Brain (organoid and tissue), 16 donors: ENCODE measurements at places on chromosomes 2 and 18.

DNA sequence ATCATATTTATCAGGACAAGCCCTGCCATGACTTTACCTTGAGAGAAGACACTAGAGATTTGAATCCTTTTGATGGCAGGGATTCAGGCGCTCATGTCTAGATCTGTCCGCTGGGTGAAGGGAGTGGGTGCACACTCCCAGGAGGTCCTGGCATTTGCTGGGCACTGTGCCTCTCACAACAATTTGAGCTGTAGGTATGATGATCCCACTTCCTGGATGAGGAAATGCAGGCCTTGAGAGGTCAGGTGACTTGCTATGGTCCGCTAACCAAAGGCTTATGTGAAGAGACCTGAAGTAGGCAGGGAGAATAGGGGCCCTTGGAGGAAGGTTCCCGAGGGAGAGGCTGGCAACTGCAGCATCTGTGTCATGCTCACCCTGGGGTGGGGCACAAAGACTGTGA is 206.1 kb downstream of the HAUS1 start:
- DNase-seq: no peak

DNA sequence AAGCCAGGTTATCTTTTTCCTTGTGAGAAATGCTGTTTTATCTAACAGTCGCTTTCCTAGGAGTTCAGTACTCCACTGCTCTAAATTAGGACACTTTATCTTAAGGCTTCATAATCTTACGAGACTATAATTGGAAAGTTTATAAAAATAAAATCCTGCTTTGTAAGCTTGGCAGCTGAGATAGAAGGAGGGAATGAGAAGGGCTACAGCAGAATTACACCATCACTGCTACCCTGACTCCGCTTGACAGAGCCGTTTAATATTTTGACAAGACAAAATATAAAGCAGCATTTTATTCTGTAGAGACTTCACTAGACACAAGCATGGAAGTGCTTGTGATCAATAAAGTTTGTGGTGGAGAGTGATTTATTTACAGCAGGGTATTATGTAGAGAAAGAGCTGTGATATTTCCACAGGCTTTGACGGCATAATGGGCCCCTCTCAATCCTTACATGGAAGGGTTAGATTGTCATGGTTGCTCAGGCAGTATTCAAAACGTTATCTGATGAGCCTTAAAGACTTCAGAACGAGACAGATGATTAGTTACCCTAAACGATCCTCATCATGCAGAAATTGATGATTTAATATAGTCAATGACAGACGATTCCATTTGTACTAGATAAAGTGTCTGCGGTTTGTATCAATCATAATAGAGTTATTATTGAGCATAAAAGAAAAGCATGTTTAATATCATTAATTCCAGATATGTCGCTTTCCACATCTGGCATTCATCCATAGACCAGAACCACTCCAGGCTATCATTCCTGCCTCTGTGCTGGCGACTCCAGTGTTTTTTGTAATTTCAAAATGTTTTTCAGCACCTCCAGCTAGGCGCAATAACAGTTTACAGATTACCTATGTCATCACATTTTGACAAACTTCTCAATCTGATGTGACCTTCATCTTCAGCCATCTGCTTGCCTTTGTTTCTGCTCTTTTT is 242.2 kb downstream of the FIGN start:
- DNase-seq: no peak

DNA sequence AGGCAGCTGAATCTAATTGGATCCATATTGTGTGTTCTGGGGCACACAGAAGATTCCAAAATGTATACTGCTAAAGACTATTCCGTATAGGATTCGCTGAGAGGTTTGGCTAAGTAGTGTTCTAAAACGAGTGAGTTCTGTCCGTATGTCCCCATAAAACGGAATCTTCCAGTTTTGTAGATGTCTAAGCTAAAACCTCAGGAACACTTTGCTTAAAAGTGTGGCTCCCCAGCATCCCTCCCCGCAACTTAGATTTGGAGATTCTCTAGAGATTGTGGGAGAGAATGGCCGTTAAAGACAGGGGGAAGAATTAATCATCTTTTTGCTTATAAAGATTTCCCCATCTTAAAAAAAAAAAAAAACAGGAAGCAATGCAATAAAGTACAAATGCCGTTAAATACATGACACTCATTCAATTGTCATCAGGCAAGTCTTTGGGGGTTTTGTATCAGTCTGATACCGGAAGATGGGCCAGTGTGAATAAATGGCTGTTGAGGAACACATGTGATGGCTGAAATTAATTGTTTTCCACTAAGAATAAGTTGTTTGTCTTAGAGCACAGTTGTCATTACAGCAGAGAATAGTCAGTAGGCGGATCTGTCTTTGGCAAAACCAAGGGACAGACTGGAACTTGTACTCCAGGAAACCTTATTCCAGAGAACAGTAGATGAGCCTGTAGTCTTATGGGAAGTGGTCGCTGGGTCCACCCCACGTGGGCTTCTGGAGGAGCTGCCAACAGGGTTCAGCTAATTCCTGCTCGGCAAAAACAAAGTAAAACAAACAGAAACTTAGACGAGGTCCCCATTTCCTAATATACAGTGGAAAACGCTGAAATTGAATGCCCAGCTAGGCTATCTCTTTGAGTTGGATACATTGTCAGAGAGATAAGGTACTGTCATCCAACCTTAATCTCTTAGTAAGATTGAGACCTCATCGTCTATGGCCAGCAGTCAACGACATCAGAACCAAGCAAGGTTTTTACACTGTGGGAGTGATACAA is 1.7 kb downstream of the EMILIN2 start:
- no peak for DNase-seq

DNA sequence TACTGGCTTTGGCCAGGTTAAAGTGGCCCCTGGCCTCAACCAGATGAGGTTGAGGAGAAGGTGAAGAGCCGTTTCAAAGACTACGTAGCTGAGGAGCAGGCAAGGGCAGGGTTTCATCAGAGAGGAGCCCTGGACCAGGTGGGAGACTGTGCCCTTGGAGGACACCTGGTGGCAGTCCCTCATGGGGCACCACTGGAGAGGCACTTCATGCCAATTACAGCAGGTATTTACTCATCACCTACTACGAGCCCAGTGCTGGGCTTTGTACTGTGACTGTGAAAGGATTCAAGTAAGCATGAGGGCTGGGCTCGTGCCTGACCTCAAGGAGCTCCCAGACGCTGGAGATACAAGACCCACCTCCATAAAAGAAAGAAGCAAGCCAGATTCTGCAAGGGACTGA is 37.6 kb downstream of the SMAD7 start:
- DNase-seq: no peak

DNA sequence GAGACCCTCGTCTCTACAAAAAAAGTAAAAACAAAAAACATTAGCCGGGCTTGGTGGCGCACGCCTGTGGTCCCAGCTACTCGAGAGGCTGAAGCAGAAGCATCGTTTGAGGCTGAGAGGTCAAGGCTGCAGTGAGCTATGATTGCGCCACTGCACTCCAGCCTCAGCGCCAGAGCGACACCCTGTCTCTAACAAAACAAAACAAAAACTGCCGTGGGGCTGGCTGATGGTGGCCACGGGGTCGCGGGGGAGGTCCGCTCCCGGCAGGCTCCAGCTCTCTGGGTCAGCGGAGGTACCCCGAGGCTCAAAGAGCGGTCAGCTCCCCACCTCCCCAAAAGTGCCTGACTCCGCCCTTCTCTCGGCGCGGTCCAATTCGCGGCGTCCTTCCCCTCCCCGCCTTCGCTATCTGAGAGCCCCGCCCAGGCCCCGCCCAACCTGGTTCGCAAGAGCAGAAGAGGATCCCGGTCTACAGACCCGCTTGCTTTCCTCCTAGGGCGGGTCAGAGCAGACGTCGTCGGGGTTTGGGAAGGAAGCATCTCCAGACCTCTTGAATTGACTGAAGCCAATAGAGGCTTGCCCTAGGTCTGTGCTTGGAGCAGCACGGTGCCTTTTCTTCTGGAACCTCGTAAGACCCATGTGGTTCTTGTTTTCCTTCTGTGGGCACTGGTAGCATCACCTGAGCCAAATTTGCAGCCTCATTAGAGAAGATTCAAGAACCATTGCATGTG is 7.8 kb downstream of the RAX start:
- no peak for DNase-seq

DNA sequence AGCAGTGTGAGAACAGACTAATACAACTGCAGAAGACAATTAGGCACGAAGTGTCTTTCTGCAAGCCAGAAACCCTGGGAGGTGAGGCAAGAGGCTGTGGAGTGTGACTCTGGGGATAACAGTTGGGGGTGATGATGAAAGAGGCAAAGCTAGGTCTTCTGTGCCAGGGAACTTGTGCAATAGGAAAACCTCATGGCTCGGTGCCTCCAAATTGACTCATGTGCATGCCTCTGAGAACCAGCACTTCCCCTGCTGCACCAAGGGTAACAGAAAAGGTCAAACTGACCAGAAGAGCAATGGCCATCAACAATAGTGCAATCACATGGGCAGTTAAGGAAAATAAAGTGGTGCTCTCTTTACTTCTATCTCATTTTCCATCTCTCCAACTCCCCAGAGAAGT is 136.4 kb downstream of the SCG2 start:
- no peak for DNase-seq

DNA sequence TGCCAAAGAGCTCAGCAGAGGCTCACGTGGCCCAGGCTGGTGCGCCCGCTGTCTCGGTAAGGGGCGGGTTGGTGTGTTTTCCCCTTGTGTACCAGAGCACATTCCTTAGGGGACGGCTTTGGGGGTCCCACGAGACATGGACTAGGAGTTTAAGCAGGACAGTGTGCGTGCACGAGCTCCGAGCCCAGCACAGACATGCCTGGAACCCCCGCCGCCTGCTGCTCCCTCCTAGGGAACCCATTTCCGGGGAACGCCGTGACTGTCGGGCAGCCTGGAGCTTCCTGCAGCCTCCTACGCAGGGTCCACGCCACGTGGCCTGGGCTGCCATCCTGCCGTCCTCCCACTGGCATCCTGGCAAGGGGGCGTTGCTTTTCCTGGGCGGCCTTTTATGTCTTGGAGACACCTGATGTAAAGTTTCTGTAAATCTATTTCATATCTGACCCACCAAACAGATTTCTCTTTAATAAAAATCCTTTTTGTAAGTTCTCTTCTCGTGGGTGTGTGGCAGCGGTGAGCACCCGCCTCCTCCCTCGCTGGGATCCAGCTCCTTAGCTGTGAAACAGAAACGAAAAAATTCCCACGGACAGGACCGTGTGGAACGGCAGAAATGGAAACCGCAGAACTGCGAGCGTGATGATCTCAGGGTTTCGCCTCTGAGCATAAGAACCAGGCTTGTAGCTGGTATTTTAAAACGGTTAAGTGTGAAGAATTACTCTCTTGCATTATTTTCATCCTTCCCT is 43.5 kb upstream of the KCNG2 start:
- DNase-seq: no peak

DNA sequence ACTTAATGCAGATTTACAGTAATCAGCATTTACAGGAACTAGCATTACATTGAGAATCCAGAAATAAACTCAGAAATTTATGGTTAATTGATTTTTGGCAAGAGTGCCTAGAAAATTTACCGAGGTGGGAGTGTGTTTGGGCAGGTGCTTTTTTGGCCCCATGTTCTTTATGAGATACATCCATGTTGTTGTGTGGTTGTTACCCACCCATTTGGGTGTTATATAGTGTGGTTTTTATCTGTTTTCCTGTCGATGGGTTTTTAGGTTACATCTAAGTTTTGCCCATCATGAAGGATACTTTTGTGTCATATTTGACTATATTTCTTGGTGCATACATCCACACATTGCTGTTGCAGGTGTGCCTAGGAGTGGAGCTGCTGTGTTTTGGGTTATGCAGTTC is 82.0 kb downstream of the ATP9B start:
- DNase-seq: no peak

GRCh38 chr2:28435814-28436351 is 43.2 kb downstream of the FOSL2 start:
- no peak for DNase-seq

GRCh38 chr2:199431746-199432213 is 26.0 kb downstream of the SATB2 start:
- DNase-seq: peak; percentile 42

DNA sequence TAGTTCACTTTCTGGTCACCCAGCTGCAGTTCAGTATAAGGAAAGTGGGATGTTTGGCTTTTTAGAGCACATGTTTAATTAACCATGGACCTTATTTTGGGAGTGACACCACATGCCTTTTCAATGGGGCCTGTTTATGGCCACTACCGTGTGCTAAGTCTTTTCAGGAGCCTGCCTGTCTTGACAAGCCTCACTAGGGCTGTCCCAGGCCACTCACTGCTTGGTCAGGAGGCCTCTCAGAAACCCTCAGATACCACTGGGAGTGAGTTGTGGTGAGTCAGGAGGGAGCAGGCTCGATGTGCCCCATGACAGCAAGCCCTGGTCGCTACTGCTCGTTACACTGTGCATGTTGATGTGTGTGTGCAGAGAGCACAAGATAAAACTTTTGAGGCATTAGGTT is 123.0 kb downstream of the MAP4K4 start:
- no peak for DNase-seq

GRCh38 chr2:24881623-24882022 is 38.4 kb downstream of the ADCY3 start:
- DNase-seq: no peak

DNA sequence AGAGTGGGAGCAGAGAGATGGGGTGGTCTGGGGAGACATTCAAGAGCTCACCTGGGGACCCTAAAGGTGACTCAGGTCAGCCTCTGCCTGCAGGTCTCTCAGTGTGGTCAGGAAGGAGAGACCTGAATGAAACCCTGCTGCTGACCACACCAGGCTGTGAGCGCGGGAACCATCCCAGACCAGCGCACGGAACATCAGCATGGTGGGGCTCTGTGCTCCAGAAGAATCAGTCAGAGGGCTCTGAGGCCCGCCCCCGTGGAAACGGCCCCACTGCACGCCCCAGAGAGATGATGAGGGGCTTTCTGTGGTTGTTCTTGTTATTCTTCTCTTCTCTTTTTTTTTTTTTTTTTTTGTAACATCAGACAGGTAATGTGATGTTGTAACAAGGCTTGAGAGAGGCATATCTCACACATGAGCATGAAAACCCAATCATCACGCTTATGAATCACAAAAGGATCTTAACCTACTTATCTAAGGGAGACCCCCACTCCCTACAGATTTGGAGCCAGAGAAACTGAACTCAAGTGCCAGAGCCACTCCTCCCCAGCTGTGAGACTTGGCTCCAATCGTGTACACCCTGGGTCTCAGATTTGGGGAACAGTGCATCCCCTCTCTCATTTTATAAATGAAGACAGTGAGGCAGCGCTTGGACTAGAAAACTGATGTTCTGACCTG is 302.2 kb downstream of the EIPR1 start:
- DNase-seq: peak; percentile 63

DNA sequence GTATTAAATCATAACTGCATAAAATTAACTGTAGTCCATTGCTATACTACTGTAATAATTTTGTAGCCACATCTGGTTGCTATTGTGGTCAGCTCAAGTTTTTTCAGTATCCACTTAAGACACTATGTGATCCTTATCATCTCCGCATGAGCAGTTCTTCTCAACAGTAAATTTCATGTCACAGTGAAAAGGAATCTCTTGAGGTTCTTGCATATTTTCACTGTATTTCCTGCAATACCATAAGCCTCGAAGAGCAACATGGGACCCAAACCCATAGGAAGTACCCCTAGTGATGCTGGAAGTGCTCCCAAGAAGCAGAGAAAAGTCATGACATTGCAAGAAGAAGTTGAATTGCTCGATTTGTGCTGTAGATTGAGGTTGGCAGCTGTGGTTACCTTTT is 86.7 kb downstream of the LDLRAD4 start:
- DNase-seq: no peak
